ENCODE measurements at places on chromosomes 16 and 17.

DNA sequence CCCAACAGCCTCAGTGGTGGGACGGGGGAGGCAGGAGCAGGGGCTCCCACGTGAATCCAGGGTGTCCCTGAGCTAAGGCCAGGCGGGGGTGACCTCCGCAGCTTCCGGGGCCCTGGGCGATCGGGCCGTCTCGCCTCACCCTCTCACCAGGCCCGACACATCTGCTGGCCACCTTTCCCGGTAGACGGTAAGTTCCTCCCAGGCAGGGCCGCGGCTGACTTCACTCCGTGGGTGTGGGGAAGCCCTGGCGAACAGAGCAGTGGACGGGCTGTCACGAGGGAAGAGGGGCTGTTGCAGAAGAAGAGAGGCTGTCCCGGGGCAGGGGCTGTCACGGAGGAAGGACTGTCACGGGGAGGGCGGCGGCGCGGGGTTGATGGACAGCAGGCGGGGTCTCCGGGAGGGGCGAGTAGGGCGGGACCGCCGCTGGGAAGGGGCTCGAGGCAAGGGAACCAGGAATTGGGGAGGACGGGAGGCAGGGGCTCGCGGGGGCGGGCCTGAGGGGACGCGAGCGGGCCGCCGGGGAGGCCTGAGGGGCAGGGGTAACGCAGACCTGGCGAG, 498 bp downstream of the PKMYT1 start:
- DNase-seq: peak; percentile 81

- no peak for DNase-seq
Measured at GRCh38 chr17:58324056-58324408, 4.6 kb downstream of the TSPOAP1 start.

GRCh38 chr17:65918916-65919315, 273.0 kb downstream of the CEP112 start:
- DNase-seq: no peak

GRCh38 chr17:49776551-49777300, 11.8 kb upstream of the KAT7 start:
- peak; percentile 49 for DNase-seq

- peak; percentile 41 for DNase-seq
Measured at GRCh38 chr17:16439811-16440351, 24.5 kb downstream of the TRPV2 start.

DNA sequence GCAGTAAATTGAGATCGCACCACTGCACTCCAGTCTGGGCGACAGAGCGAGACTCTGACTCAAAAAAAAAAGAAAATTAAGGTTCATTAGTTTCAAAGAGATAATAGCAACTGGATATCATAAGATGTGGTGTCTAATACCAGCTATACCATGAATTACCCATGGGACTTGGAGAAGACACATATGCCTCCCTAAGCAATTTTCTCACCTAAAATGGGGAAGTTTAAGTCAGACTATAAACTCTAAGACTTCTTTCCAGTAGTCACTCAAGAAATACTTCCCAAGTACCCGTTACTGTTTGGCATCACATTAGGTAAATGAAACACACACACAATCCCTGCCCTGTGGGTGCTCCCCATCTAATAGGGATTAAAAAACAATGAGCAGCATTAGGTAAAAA, 22.6 kb downstream of the SMURF2 start:
- peak; percentile 15 for DNase-seq

DNA sequence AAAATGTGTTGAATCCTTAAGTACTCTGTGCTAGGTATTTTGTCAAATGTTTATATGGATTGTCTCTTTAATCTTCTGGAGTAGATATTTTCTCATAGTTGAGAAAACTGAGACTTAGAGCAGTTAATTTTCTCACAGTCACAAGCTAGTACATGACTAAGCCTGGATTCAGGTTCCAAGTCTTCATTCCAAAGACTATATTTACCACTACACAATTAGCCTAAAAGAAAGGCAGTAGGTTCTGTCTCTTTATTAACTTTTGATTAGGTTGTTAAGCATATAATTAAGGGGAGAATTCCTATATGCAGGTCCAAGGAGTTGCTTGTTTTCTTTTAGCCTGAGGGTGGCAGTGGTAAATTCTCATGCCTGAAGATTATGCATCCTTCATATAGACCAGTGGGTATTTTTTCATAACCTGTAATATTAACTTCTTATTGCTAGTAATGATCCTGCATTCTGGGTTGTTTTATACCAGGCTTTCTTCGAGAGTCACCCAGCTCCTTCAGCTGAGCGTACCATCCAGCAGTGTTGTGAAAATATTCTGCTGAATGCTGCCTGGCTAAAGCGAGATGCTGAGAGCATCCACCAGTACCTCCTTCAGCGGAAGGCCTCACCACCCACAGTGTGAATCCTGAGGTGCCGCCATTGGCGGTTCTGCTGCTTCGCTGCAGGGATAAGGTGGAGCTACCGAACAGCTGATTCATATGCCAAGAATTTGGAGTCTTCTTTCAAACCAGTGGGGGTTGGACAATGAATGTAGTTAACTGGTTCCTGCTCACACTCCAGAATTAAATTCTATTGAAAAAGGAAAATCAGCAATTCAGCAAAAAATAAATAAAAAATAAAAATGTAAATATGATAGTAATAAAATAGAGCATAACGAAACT, 28.2 kb upstream of the KPNB1 start:
- DNase-seq: no peak

DNA sequence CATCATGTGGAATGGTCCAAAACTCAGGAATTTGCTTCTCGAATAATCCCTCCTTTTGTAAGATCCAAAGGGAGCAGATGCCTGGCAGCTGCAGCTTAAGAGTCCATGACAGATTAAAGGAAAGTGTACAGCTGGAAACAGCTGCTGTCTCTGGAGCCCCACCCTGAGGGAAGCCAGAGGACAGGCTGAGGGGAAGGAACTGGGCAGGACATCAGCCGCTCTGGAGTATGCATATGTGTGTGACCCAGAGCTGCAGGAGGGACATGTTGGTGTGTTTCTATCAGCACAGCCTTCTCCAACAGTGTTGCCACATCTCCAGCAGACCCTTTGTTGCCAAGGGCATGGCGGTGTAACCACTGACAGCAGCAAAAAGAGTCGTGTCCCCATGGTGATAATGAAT, 46.2 kb downstream of the CYB561 start:
- no peak for DNase-seq

GRCh38 chr17:3973495-3974137, 9.4 kb upstream of the ATP2A3 start:
- DNase-seq: no peak

- DNase-seq: peak; percentile 97
Measured at GRCh38 chr16:11669380-11670146, 1.3 kb downstream of the SNN start.

- DNase-seq: no peak
Measured at GRCh38 chr16:64311241-64311640, 810.6 kb downstream of the CDH11 start.

DNA sequence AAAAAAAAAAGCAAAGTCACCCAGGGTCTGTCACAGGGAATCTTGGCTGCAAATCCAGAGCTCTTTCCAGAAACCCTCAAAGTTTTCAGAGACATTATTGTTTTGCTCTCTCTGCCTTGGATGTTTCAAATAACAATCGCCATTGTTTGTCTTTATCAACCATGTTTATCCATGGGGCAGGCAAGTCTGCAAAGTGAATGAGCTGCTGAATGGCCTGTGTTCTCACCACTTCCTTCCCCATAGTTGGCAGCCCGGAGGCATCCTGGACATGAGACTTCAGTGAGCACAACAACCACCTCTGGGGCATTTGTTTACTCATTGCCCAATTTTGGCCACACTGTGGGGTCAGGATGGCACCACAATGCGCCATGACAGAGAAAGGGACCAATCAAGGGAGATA, 53.1 kb upstream of the USP7 start:
- DNase-seq: peak; percentile 10

GRCh38 chr17:82267575-82268379, 5.7 kb downstream of the CSNK1D start:
- DNase-seq: peak; percentile 96

DNA sequence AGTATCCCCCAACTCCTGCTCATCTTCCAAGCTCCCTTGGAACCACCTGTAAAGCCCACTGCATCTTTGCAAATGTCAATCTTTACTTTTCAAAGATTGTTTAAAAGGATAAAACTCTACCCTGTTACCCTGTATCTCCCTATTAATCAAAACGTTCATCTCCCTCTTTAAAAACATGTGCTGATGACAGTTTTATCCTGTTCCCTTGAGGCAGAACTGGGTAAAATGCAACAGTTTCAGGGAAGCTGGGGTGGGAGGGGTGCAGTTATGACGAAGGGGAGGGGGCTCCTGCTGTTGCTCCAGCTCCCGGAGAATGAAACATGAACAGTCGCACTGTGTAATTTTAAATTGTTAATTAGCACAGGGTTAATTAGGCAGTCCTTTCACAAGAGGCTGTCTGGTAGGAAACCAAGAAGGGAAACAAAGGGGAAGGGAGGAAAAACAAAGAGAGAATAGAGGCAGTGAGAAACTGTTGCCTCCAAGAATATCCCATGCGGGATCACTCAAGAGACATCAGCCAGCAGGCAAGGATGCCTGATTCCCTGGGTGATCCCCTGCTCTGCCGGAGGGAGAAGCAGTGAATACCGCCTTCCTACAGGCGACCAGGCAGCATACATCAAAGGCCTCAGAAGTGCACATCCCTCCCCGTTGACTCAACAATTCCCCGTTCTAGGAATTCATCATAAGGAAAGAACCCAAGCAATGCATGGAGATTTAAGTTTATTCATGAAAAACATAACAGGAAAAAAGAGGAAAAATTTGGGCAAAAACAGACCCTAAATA, 84.2 kb downstream of the ZFHX3 start:
- DNase-seq: no peak

GRCh38 chr17:28071891-28072606, 29.6 kb downstream of the NLK start:
- DNase-seq: no peak

- DNase-seq: no peak
Measured at GRCh38 chr17:79913896-79914812, 74.9 kb upstream of the CBX4 start.

DNA sequence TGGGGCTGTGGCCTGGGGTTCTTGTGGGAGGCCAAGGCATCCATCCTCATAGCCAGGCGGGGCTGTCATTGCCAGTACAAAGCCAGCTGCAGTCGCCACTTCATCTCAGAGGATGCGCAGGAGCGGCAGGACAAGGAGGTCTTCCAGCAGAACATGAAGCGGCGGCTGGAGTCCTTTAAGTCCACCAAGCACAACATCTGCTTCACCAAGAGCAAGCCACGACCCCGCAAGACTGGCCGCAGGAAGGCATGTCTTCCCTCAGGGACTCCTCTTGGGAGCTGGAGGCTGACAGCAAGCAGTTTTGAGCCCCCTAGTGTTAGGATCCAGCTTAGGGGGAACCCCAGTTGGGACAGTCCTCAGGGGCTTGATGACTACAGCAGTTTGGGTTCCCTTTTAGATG, 15.1 kb upstream of the PLEKHG4 start:
- DNase-seq: peak; percentile 51

DNA sequence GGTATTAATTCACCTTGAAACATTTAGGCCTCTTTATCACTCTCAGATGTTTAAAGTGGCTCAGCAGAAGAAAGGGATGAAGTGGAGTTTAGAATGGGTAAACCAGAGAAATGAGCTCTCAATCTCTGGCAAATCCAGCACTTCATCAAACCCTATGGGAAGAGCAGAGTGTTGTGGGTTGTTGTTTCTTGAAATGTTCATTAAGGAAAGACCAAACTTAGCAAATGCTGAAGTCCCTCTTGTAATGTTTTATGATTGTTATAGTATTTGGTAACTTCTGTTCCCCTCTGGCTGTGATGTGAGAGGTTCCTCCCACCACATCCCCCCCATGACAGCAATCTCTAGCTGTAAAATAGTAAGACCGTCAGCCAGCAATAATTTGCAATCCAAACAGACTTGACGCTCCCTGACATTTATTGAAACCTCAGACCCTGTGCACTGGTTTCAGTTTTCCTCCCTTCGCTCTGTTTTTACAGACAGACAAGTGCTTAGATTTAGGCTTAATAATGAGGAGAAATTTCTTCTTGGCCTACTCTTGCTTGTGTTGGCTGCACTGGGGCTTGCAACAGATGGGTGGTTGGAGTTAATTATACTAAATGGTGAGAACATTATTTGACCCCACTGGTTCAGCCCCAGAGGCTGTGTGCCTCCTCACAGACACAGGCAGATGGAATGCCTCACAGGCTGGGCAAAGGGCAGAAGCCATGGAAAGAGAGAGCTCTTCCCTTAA, 609.4 kb upstream of the SOX9 start:
- no peak for DNase-seq

GRCh38 chr17:67576471-67577115, 141.1 kb upstream of the NOL11 start:
- DNase-seq: no peak

DNA sequence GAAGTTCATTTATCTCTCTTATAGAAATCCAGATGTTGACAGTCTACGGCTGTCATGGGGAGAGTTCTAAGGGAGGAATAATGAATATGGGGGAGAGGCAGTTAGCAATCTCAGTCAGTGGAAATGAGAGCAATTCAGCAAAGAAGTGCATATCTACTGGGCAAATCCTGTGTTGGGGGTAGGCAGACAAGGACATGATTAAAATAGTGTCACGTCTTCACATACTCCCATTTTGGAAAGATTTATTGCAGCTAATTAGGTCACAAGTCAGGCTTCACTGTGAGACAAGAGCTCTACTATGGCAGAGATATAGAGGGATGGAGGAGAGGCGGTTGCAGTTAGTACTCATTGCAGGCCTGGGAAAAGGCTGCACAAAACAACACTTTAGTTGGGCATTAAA, 29.8 kb downstream of the LRRC36 start:
- no peak for DNase-seq

- peak; percentile 32 for DNase-seq
Measured at GRCh38 chr16:28010671-28011070, 52.8 kb downstream of the GSG1L start.

DNA sequence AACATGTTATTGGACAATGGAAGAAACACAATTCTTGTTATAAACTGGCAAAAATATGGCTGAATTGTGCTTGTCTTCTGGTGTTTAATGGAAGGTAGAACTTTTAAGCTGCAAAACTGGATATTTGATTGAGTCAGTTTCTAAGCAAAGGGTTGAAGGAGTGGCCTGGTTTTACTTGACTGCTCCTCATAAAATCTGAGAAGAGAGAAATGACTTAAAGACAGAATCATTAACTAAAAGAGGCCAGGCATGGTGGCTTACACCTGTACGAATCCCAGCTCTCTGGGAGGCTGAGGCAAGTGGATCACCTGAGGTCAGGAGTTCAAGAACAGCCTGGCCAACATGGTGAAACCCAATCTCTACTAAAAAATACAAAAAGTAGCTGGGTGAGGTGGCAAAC, 770.7 kb downstream of the CDH11 start:
- no peak for DNase-seq

Measured in suppressor macrophage treated with lipopolysaccharide for 1 hour (primary cell).